Activated naive CD4-positive, alpha-beta T cell treated with anti-CD3 and anti-CD28 coated beads, Interleukin-2, amount 50 U/mL, for 72 hours (primary cell): ENCODE measurements at places on chromosomes 11 and 22.
A peak's percentile ranks its signal among the peaks of the same experiment; 100 is the strongest.

- no peak for DNase-seq
Observed at GRCh38 chr11:45745065-45745811, 59.7 kb upstream of the SLC35C1 start.

- no peak for DNase-seq
Observed at GRCh38 chr22:37126383-37126782, 16.9 kb upstream of the TMPRSS6 start.

GRCh38 chr22:50010676-50011446, 1.7 kb downstream of the IL17REL start:
- DNase-seq, result peak; percentile 50

- no peak for DNase-seq
Observed at GRCh38 chr11:11993839-11994238, 14.6 kb downstream of the DKK3 start.

- no peak for DNase-seq
Observed at GRCh38 chr22:29270475-29271271, 2.6 kb downstream of the EWSR1 start.

GRCh38 chr22:45584621-45585436, 82.1 kb downstream of the FBLN1 start:
- no peak for DNase-seq

DNA sequence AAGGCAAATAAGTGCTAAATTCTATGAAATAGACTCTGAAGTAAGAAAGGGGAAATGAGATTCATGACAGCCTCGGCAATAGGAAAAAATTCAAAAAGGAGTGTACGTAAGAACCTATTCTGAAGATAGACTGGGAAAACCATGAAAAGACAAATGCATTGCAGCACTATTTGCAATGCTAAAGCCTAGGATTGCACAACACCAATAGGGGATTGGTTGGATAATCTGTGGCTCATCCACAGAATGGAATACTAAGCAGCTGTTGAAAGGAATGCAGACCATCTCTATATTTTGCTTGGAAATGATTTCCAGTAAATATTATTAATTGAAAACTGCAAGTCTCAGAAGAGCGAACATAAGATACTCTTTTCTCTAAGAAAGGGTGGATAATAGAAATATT, 91.7 kb upstream of the CLMP start:
- no peak for DNase-seq

GRCh38 chr11:69654660-69655478, 13.9 kb downstream of the CCND1 start:
- no peak for DNase-seq

DNA sequence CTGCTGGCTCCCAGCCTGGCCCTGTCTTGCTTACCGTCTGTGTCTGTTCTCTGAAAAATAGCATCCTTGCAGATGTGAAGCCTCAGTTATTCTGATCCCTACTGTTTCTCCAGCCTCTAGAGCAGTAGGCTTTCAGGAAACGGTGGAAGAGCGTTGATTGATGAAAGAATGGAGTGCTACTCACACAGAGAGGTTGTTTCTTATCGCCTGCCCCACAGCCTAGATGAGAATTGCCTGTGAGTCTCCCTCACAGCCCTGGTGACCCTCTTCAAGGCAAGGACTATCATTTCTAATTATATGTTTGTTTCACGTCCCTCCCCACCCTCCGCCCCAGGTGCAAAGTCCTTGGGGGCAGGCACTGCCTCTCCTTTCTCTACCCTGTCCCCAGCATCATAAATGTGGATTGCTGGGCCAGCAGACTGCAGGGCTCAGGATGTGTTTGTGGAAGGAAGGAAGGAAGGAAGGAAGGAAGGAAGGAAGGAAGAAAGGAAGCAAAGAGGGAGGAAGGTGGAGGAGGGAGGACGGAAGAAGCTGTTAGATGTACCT, 575.3 kb upstream of the B3GAT1 start:
- no peak for DNase-seq

- DNase-seq, result no peak
Observed at GRCh38 chr22:45784357-45785277, 113.0 kb downstream of the ATXN10 start.

GRCh38 chr11:17760102-17761029, 25.8 kb downstream of the KCNC1 start:
- DNase-seq, result peak; percentile 31

GRCh38 chr11:1224491-1225385, 1.9 kb downstream of the MUC5B start:
- no peak for DNase-seq

DNA sequence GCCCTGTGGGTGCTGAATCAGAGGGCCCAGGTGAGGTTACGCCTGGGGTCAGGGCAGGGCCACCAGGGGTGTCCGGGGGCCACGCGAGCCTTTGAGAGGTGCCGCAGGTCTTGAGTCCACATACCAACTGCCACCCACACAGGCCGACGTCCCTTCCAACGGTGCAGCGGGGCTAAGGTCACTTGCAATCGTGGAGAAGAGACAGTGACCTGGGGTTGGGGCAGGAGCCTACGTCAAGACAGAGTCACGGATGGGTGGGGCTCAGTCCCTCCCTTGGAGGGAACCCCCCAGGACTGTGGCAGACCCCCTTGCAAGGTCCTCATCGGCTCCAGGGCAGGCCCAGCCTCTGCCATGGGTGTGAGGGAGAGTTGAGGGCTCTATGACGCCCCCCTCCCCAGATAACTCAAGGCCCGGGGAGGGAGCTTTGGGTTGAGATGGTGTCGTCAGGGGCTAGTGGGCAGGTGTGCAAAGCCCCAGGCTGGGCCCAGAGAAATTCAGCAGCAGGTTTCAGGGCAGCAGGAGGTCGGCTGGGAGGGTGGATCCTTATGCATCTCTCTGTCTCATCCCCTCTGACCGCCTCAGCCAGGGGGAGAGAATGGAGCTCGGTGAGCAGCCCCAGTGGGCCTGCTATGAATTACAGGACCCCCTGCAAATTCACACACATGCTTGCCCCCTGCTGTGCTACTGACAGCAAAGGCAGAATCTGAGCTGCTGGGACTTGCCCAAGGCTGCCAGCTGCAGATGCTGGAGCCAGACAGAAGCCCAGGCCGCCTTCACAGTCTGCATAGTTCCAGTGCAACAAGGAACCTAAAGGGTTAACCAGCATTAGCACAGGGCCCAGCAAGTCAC, 60.0 kb downstream of the MYEOV start:
- DNase-seq, result no peak

- no peak for DNase-seq
Observed at GRCh38 chr11:464316-464715, 14.2 kb downstream of the PTDSS2 start.

DNA sequence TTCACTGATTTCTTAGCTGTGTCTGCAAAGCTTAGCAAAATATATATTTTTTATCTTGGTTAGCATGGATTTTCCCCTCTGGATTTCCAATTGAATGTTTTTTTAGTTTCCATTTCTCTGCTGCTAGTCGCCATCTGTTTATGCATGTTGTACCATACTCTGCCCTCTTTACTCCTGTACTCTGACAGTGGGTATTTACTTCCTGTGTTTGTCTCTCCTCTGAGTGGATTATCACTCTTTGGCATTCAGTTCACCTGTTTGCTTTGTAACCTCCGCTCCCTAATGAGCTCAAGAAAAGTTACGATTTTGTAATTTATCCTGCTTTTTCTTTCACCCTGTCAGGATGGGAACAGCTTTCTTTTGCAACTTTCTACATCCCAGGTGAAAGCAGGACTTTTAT, 59.1 kb downstream of the PDHX start:
- DNase-seq, result no peak

- no peak for DNase-seq
Observed at GRCh38 chr11:15699978-15700377, 585.3 kb downstream of the INSC start.

DNA sequence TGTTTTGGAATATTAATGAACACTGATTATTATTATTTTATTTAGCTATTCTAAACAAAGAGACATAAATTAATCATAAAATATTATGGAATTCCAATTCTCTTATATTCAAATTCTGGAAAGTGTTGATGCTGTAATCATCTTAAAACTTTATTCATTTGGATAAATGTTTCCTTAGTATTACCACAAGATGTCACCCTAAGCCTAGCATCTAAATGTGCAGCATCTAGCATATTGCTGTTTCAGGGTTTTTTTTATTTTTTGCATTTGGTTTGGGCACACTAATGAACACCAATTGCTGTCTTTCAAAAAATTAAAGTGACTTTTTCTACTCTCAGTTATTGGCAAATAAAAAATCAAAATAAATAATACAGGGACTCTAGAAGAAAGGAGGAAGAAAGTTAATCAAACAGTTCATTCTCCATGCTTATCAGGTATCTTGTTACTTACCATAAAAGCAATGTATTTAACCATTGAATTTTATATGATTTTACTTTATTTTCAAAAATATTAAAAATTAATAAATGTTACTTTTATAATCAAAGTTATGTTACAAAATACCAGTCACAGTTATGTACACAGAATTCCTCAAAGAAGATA, 31.8 kb downstream of the DLG2 start:
- no peak for DNase-seq

- DNase-seq, result no peak
Observed at GRCh38 chr11:120040151-120040840, 97.6 kb downstream of the TRIM29 start.

DNA sequence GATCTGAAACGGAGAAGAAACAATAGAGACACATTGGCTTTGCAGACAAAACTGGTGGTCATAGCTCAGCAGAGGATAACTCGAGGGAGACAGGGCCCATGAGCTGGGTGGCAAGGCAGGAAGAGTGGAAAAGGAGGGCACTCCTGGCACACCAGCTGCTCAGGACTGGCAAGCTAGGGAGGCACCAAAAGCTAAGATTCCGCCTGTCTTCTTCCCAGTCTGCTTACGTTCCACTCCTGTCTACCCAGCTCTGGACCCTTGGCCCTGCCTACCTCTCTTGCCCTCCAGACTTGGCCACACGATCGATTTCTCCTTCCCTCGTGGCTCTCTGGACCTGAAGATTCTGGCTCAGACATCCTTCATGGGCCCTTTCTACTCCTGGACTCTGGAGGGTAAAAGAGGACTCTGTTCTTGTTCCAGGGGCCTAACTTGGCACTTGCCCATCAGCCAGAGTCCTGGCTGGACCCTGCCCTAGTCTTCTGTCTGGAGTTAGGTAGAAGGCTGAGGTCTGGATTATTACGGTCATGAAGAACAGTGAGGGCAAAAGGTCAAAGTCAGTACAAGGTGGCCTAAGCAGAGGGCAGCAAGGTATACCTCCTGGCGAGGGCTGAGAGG, 115.2 kb upstream of the PITPNB start:
- DNase-seq, result no peak

- DNase-seq, result no peak
Observed at GRCh38 chr11:85974122-85974521, 94.8 kb downstream of the PICALM start.

DNA sequence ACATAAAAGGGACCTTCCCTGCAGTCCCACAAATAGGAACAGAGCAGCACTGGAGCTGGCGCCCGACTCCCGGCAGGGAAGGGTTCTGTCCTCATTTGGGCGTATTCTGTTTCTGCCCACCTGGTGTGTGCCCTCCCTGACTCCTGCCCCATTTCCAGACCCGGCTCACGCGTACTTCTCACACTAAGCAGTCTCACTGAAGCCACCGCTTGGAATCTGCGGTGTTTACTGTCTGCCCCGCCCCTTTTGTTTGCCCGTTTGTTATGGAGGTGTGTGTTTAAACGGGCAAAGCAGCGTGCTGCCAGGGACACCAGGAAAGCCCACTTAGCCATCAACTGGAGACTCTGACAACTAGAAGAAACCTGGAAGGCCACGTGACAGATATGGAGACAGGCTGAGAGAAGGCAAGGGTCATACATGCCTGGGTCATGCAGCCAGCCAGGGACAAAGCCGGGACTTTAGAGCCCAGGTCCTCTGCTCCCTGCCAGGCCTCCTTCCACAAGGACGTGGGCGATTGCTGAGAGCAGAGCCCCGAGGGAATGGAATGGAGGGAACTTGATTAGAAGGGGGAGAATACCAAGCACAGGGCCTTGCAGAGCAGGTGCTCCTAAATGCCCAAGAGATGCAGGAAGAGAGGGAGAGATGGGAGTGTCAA, 8.7 kb upstream of the EFCAB6 start:
- no peak for DNase-seq

GRCh38 chr22:50306753-50307749, at the start of gene PLXNB2:
PLXNB2 (minus strand) TSS chr22:50307646; CDS start chr22:50290584, 17,062 bp downstream.
- DNase-seq, result no peak
